ENCODE measurements at places on chromosomes 11 and 22.

DNA sequence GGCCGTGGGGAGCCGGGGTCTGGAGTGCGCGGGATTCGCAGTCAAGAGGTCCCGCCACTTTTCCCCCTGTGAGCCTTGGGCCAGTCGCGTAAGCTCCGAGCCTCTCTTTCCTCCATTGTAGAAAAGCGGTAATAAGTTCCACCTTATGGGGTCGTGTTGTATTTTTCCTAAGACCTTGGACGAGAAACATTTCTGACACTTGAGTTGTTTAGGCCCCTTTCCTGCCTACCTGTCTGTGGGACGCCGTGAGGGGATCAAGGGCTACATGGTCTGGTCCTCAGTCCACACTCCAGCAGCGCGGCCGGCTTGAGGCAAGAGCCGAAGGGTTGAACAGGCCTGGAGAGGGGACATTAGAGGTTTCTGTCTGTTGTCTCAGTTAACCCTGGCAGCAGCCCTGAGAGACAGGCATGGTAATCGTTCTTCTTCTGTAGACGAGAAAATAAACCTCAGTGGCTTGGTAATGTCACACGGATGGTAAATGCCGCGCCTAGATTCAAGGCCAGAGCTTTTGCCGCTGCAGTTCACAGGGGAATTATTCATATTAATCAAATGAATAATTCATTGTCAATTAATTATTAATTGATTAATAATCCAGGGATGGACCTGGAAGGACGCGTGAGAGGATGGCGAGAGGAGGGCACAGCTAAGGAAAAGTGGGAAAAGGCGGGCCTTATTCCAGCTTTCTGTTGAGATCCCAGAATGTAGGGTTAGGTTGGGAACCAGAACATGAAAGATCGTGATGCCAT lies 545 bp downstream of the FEN1 start:
- DNase-seq: no peak

DNA sequence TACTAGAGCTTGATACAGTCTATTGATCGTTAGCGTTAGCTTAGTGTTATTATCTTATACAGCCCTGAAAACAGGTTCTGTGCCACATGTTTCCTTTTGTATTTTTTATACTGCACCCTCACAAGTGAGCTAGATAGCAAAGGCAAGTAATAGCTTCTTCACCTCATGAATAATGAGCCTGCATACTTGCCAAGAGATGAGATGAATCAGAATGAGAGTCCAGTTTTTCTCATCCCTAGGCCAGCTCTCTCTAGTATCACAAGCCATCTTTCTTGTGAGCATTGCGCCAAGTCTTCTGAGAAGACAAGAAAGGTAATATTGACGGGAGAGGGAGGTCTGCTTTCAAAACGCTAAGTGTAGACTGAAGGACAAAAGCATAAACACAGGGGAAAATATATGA lies 8.7 kb upstream of the CARD18 start:
- no peak for DNase-seq

DNA sequence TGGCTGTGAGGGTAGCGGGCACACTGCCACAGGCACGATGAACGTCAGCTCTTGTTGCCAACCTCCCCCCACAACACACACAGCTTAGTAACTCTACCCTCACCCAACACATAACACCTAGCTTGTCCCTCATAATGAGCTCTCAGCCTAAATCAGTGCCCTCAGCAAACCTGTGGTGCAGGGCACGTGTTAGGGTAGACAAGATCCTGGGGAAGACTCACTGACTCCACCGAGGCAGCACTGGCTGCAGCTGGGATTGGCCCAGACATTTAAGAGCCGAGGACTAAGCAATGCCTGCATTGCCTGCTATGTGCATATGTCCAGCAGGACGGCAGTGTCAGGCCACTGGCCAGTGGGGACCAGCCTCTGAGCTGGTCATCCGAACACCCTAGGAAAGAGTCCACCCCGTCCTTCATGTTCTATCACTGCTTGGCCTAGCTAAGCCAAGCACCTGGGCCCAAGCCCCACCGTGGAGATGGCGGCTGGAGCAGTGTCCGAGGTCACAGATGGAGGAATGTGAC lies 32.9 kb upstream of the TRIM29 start:
- no peak for DNase-seq

GRCh38 chr11:57474803-57475115 lies 14.4 kb downstream of the RTN4RL2 start:
- DNase-seq: no peak

GRCh38 chr11:6328321-6328720 lies 8.0 kb upstream of the CAVIN3 start:
- no peak for DNase-seq

DNA sequence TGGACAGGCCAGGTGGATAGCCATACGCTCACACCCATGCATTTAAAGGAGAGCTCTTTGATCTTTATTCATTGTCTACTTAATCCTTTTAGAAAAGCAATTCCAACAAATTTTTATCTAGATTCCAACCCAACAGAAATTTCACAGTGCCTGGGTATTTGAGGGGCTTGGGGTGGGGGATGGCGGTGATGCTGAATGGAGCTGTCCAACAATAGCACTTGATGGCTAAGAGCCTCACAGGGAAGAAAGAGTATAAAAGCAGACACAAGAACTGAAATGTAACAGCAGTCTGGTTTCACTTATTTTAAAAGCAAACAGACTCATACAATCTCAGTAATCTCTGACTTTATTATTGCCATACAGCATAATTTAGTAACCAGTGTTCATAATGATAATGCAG lies 101.8 kb upstream of the SORL1-AS1 start:
- DNase-seq: no peak

GRCh38 chr11:126611438-126611837 lies 256.0 kb downstream of the ST3GAL4 start:
- no peak for DNase-seq
